ENCODE measurements at places on chromosomes 16 and 17.

DNA sequence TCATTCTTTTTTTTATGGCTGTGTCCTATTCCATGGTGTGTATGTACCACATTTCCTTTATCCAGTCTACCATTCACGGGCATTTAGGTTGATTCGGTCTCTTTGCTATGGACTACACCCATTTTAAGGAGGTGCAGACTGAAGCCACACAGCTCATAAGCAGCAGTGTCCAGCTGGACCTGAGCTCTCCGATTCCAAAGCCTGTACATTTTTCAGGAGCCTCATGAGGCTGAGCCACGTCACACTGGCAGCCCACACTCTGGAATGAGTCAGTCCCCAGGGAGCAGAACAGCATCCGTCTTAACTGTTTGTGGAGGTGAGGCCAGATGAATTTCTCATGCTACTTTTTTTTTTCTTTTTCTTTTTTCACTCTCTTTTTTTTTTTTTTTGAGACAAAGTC is 116.1 kb downstream of the C16orf95 start:
- no peak for DNase-seq

GRCh38 chr17:48462946-48463345 is 32.9 kb upstream of the SKAP1 start:
- no peak for DNase-seq

GRCh38 chr17:45990886-45991285 is 8.2 kb upstream of the STH start:
- DNase-seq = no peak

GRCh38 chr16:12798171-12798570 is 5.5 kb downstream of the CPPED1 start:
- no peak for DNase-seq

DNA sequence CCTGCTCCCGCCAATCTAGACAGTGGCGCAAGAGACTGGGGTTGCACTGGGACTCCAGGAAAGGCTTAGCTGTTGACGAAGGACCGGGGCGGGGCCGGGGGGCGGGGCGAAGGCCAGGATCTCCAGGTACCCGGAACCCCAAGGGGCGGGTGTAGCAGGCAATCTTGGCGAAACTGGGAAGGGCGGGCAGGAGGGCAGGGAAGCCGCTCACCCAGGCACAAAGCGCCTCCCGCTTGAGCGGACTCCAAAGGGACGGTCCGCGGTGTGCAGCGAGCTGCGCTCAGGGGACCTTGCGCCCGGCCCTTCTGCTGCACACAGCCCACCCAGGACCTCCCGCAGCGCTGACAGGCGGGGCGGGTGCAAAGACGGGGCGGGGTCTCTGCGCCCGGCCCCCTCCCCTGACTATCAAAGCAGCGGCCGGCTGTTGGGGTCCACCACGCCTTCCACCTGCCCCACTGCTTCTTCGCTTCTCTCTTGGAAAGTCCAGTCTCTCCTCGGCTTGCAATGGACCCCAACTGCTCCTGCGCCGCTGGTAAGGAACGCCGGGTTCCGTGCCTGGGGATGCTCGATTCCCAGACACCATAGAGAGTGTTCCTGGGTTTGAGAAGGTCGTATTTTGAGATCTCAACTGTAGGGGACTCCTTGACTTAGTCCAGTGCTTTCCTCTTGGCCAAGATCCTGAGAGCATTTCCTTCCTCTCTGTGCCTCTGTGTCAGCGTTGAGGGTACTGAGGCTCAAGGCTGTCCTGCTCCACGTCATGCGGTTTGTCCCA is at the start of gene MT1F:
Gene MT1F (plus strand): TSS at position 405 of the 772 bp plus-strand sequence. CDS start 100 bp downstream, at position 505.
- no peak for DNase-seq

Measured in hematopoietic multipotent progenitor cell (in vitro differentiated cells).